ENCODE measurements at places on chromosomes 3 and 15.

- DNase-seq: no peak
Observed at GRCh38 chr3:115208066-115208750, 61.1 kb upstream of the ZBTB20 start.

DNA sequence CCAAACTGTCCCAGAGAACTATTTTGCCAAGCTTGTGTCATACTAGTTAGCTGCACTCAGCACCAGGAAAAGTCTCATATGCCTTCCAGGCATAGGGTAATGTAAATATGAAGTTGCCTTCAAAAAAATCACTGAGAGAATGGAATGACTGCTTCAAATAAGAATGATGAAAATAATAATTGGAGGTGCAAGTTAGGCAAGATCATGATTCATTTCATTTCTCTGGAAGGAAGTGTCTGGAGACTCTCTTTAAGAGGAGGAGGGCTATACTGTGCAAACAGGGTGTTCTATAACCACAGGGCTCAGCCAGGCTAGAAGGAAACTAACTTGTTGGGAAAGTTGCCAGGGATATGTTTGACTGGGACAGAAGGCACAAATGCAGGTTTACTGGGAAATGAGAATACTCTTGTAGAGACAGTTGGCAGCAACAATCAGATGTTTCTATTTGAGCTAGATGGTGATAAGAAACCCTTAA is 4.3 kb downstream of the SIDT1 start:
- no peak for DNase-seq

GRCh38 chr3:37456781-37457180 is 282.4 kb upstream of the LRRFIP2 start:
- DNase-seq: no peak

- DNase-seq: no peak
Observed at GRCh38 chr15:94843060-94843459, 611.7 kb downstream of the MCTP2 start.

DNA sequence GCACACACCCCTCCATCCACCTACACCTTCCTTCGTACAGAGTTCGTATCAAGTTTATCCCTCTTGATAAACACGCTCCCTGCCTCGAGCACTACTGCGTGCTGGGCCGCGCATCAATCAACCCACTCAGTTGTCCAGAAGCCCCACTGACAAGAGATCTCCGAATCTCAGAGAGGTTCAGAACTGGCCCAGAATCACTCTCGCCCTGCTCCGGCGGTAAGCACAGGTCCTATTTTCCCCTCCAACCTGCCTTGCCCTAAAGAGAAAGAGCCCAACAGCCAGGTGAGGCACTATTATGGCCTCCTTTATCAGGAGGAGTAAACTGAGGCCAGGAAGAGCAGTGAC is 494 bp upstream of the NISCH start:
- DNase-seq: no peak

GRCh38 chr3:52068730-52069129 is 12.4 kb upstream of the DUSP7 start:
- no peak for DNase-seq

- DNase-seq: no peak
Observed at GRCh38 chr3:114566162-114566755, 272.4 kb downstream of the TIGIT start.

DNA sequence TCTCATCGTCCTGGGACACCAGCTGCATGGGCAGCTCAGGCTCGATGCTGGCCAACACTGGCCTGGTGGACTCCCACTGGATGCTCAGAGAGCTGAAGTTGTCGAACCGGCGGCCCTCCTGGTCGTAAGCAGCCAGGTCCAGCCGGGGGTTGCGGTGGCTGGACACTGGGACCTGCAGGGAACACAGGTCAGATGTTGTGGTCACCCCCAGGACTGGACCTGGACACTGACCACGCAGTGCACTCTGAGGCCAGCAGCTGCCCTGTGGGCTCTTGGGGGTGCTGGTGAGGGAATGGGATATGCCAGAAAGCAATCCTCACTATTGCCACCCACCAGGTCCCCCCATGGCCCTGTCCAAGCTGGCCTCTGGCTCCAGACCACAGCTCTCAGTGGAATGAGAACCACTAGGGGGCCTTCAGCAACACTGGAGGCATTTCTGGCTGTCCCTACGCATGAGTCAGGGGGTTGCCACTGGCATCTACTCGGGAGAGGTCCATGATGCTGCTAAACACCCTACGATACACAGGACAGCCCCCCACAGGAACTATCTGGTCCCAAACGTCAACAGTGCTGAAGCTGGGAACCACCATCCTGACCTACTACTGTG is 66.1 kb downstream of the NUP210 start:
- no peak for DNase-seq

DNA sequence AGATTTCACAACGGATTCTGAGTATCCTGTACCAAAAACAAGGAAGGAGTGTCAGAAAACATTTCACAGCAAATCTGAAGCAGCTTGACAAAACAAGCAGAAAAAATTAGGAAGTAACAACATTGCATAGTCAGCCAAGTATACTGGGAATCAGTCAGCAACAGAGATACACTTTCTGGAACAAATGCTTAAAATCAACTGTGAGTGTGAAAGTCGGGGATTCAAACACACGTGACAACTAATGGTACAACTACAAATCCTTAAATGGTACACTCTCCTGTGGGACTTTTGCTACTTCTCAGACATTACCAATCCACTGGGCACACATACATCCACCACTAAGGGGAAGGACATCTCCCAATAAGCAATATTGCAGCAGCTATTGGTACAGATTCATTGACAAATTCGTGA is 296.6 kb upstream of the MME start:
- no peak for DNase-seq

- no peak for DNase-seq
Observed at GRCh38 chr3:142984255-142984654, 17.1 kb upstream of the U2SURP start.

GRCh38 chr3:110344487-110344886 is 727.1 kb upstream of the NECTIN3 start:
- no peak for DNase-seq

DNA sequence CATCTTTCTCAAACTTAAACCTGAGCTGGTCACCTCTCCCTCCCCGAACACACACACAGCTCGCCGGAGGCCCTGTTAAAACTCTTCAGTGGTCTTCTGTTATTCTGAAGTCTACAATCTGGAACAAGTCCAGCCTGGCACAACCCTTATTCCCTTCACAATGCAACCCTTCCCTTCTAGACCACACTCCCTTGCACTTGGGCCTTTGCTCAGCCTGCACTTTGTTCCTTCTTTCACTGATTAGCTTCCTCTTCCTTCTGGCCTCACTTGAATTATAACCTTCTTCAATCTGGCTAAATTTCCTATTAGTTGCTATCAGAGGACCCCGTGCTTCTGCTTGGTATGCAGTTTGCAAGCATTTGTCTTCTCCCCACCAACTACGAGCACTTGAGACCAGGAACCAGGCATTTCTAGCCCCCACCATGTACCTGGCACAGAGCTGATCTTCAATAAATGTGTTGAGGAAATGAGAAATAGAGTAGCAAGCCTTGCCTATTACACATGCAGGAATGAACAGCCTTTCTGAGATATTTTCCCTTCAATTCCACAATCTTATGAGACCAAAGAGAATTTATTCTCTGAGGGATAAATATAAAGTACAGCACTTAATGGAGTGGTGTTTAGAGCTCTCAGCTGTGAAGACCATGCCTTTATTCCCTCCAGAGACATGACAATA is 663.1 kb upstream of the ADAMTS9 start:
- DNase-seq: no peak

GRCh38 chr3:42061025-42061712 is 30.0 kb upstream of the TRAK1 start:
- no peak for DNase-seq

- DNase-seq: no peak
Observed at GRCh38 chr3:122014741-122015140, 7.3 kb downstream of the ILDR1 start.

- no peak for DNase-seq
Observed at GRCh38 chr3:41419809-41420208, 220.5 kb downstream of the CTNNB1 start.

DNA sequence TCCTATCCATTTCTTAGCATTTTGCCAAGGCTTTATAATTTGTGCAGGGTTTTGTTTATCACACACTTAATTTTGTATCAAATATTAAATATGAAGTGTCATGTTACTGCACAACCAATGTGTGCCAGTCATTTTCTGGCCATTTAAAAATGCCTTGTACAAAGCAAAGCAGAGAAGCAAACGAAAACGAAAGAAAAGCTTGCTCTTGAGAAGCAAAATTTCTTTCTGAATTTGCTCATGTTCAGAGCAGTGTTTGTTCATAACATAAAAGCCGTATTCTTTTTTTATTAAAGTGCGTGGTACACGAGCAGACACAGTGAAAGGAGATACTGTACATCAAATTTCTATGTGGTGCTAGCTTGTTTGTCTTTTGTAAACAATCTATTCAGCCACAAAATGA is 792.6 kb downstream of the NAALADL2 start:
- DNase-seq: no peak

GRCh38 chr3:170137986-170138385 is 43.5 kb downstream of the PHC3 start:
- no peak for DNase-seq

- DNase-seq: no peak
Observed at GRCh38 chr3:104941785-104942184, 424.9 kb upstream of the ALCAM start.

- DNase-seq: no peak
Observed at GRCh38 chr3:194964809-194965208, 279.1 kb downstream of the FAM43A start.

DNA sequence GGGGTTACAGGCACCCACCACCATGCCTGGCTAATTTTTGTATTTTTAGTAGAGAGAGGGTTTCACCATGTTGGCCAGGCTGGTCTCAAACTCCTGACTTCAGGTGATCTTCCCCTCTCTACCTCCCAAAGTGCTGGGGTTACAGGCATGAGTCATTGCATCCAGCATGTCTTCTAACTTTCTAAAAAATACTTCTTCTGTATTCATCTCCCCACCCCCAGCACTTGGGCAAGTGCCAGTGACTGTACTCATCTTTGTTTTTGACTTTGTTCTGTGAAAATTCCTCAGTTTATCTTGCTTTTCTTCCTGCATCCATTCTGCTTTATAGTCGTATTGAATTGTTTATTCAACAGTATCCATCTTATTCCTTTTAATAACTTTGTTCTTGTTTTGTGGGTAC is 47.6 kb downstream of the ARIH1 start:
- no peak for DNase-seq

GRCh38 chr15:93035092-93035915 is 53.7 kb downstream of the RGMA start:
- no peak for DNase-seq

DNA sequence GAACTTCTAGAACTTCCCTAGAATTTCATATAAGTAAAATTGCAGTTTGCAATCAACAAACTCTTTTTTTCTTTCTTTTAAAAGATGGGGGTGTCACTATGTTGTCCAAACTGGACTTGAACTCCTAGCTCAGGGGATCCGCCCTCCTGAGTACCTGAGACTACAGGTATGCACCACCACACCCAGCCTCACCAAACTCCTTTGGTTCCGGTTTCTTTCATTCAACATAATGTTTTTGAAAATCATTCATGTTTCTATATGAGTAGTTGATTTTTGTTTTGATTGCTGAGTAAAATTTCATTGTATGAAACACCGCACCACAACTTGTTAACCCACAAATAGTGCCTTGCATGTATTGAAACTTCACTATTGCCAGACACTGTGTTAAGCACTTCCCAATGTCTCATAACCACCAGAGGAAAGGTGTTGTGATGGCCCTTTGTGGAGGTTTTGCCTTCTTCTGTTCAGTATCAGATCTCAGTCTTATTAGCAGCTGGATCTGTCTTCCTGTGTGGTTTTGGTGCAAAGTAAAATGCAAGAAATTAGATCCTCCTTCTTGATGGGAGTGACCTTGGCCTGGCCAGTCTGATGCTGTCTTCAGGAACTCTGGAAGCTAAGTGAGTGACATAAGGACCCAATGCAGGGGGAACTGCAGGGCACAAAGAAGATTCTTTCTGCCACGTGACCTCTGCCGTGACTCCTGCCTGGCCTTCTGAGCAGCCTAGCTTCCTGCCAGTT is 78.8 kb upstream of the UBE2E1 start:
- DNase-seq: no peak

DNA sequence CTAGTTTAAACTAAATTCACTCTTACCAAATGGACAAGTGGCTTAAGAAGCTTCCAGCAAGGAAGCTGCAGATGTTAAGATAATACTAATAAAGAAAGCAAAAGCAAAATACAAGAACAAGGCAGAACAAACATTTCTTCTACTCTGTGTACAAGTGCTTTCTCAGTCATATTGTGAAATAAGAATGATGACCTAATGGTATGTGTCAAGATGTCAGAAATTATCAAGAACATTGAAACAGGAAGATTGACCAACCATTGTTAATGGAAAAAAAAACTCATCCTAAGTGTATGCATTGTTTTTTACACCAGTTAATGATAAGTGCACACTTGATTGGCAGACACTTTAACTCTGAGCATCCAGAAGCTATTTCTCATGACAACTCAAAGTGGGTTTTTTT is 65.4 kb upstream of the P2RY1 start:
- no peak for DNase-seq

DNA sequence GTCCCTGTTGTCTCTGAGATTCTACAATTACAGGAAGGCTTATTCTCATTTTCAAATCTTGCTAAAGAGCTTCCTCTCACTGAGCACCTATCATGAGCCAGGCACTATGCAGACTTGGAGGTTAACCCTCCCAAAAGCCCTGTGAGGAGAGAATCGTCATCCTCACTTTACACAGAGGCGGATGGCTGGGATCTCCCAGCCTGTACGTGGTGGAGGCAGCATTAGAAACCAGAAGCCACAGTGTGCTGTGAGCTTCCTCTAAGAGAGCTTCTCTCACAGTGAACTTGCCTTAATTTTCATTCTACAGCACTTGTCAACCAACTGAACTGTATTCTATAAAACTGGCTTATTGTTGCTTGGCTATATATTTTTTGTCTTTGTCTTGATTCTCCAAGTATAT is 6.1 kb upstream of the DGKG start:
- DNase-seq: no peak

DNA sequence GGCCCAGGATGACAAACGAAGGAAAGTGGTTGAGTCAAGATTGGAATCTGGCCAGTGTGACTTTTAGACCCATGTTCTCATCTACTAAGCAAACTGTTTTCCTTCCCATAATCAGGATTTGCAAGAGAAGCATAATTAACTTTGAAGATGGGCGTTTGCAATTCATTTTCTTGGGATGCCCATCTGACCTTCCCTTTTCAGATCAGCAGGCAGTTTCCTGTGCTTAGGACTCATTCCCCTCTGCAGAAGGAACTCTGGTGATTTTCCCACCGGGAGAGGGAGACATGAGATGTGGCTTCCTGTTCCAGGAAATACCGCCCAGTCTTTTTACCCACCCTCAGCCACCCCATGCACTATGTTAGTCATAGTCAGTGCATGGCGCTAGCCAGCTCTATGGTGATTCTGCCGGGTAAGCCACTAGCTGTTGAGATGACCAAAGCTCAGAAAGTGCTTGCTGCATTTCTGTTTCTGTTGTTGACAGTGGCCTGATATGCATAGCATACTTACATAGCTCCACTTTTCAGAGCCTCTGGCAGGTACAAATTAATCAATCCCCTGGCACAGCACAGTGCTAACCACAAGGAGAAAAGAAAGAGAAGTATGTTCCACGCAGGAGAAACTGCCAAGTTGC is 129.4 kb downstream of the VGLL4 start:
- DNase-seq: no peak

- DNase-seq: no peak
Observed at GRCh38 chr15:32825219-32825618, 107.4 kb downstream of the GREM1 start.

Measured in stimulated activated CD4-positive, alpha-beta T cell treated with anti-CD3 and anti-CD28 coated beads, TNF-alpha, amount 100 ng/mL, for 1 hour (primary cell).